NCI-H1694 treated with DMSO at 0.1 percent for 48 hours (cell line): ENCODE measurements at places on chromosomes 16 and 17.

- no peak for DNase-seq
These were observed 1.6 kb downstream of the ALG1 start for GRCh38 chr16:5073279-5073629.

DNA sequence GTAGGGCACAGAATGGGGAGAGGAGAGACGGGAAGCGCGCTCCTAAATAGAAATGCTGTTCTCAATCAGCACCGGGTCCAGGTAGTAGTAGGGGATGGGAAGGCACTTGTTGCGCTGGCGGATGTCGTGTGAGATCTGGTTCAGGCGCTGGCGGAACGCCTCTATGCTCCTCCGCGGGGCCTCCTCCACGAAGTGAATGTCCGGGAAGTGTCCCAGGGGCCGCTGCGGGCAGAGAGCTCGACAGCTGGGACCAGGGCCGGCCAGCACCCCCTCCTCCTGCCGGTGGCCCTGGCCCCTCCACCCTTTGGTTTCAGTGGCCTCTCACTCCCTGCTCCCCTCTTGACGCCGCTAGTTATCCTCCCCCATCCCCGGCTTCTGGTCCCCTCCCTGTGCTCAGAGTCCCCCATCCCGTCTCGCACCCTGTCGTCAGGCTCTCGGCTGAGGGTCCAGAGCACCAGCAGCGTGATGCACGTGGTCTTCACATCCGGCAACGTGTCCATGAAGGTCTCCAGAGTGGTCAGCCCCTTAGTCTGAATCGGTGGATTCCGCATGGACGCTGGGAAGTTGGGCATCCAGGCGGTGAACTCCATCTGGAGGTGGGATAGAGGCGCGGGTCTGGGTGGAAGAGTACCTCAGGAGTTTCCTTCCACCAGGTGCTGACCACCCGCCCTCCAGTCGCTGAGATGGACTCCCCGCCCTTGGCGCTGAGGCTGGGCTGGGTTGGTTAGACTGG, 14.6 kb downstream of the ALOX12B start:
- no peak for DNase-seq

- no peak for DNase-seq
These were observed 73.3 kb downstream of the PLCG2 start for GRCh38 chr16:81852347-81852746.

- no peak for DNase-seq
These were observed 56.8 kb downstream of the SLC47A1 start for GRCh38 chr17:19590451-19590850.

DNA sequence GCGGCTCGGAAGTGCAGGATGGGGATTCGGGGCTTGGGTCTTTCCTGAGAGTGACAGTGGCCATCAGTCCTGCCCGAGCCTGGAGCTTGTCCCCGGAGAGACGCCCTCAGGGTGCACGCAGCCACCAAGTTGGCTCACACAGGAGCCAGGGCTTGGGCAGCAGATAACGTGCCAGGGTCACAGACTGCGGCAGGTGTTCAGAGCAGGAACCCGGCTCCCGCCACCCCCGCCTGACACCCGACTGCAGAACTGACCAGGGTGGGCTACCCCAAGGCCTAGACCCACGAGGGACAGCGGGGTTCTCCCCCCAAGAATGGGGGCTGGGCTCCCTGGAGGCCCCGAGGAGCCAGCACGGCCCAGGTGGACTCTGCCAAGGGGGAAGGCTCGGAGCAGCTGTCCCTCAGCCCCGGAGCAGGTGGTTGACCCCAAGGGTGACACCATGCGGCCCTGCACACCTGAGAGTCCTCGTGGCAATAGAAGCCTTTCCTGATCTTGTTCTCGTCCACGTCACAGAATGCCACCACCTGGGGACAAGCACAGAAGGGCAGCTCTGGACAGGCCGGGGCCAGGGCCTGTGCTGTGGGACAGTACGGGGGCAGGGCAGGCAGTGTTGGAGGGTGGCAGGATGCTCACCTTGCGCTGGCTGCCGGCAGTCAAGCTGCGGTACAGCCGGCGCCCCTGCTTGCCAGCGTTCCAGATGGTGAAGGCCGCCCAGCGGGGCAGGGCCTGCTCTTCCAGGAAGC, 117.1 kb upstream of the ZNF750 start:
- peak; percentile 63 for DNase-seq

DNA sequence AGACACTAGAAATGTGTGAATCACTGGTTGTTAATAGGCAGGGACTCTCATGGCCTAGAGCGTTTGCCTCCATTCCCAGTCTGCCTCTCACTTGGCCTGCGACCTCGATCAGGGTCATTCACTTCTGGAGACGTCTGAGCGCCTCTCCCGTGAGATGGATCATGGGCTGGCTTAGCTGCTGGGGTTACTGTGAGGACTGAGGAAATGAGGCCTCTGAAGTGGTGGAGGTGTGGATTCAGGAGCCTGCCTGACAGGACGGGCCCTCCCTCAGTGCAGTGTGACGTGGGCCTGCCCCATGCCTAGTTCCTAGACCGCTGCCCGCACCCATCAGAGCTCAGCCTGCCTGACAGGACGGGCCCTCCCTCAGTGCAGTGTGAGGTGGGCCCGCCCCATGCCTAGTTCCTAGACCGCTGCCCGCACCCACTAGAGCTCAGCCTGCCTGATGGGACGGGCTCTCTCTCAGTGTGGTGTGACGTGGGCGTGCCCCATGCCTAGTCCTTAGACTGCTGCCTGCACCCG, 61.9 kb downstream of the BANP start:
- DNase-seq: no peak

DNA sequence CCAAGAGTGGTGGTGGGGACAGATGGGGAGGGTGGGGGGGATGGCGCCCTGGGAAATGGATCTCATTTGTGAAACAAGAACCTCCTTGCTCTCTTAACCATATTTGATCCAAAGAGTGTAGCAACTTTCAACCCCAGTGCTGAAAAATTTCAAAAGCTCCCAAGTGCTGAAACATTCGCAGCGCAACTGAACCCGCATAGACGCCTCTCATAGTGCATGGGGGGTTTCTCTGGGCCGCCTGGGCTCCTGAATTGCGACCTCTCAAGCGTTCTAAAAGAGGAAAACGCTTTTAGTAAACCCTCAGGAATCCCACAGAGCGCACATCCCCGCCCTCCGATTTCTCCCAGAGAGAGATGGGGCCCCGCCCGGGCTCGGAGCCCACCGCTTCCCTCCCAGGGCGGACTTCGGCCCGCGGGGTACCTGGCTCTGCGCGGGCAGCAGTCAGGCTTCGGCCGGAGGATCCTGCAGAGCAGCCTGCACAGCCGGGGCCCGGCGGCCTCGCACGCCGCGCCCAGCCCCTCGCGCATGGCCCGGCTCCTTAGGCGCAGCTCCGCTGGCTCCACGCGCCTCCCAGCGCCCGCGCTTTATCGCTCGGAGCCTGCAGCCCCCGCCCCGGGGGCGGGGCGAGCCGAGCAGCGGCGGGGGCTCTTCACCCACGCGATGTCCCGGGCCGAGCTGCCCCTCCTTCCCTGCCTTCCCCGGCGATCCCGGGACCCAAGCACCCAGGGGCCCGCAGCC, 7.0 kb downstream of the NOS2 start:
- no peak for DNase-seq
